ENCODE measurements at places on chromosomes 1 and 21.
A peak's percentile ranks its signal among the peaks of the same experiment; 100 is the strongest.

DNA sequence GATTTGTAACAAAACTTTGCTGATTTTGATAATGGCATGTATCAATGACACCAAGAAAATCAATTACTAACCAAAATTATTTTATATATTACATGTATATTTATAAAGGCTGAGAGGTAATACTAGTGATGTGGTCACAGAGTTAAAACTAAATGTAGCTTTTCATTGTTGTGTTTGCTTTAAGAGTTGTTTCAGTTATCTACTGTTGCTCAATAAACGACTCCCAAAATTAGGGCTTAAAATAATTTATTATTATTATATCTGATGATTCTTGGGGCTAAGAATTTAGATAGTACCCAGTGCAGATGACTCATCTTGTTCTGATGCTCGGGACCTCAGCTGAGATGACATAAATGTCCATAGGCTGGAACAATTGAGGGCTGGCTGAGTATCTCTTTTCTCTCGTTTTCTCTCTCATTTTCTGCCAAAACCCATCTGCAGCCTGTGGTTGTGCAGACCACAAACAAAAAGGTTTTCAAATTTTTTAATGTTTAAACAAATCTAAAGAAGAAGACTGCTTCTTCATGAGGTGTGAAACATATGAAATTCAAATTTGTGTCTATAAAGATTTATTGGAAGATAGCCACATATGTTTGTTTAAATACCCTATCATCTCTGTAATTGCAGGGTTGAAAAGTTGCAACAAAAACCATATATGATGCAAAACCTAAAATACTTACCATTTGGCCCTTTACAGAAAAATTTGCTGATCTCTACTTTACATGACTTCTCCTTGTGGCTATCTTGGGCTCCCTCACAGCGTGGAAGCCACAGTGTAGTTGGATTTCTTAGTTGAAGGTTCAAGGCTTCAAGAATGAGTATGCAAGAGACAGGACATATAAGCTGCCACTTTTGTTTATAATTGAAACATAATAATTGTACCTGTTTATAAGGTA, 14.8 kb upstream of the PTPRC start:
- no peak for DNase-seq

- no peak for DNase-seq
Measured at GRCh38 chr1:10713614-10714013, 82.8 kb downstream of the CASZ1 start.

- no peak for DNase-seq
Measured at GRCh38 chr21:38249256-38249655, 7.5 kb upstream of the KCNJ15 start.

DNA sequence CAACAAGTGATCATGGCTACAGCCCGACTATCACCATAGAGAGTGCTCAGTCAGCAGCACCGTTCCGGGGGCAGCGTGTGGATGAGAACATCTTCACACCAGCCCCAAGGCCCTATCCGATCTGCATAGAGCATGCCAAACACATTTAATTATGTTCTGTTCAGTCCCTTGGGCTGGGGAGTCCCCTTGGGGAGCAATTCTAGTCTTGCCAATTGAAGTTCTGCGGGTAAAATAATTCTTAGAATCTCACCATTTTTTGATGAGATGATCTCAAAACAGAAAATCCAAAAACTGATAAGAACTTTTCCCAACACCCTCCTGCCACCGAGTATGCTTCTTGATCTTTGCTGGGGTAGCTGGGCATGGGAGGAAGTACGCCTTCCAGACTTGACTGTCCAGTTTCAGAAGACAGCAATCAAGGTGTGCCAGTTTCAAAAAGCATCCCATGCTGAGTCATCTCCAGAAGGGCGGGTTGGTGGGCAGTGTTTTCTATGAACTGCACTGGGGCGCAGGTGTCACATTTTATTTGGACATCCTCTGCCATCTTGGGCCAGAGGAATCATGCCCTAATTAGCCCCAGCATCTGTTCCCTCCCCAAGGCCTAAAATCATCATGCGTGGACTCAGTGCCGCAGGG, 20.8 kb upstream of the PTPRF start:
- DNase-seq, result no peak

GRCh38 chr1:90902672-90903071, 119.2 kb downstream of the ZNF644 start:
- DNase-seq, result no peak

DNA sequence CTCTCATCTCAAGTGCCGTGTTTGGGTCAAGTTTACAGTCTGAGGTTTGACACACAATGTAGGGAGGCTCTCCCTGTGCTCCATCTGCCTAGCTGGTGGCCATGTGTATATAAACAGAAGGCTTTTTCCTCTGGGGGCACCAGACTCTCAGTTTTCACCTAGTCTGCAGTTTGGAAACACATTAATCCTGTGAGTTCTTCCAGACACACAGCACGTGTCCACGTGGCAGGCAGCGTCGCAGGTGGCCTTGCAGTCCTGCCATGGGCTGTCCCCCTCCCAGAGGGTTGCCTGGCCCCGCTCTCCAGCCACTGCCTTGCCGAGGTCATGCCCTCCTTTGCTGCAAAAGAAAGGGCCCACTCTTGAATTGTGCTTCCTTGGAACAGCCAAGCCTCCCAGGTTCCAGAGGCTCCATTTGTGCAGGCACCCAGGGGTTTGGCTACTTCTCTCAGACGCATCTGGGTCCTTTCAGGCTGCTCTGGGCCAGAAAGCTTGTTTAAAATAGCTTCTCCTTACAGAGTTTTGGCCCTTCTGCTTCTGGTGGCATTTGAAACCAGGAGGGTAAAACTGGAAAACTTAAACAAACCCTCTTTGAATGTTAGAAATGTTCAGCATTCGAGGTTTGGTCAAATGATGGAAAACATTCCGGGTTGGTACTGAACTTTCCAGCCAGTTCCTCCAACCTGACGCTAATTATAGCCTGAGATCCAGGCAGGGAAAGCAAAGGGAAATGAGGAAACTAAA, 4.4 kb upstream of the RUNX1 start:
- DNase-seq, result no peak

DNA sequence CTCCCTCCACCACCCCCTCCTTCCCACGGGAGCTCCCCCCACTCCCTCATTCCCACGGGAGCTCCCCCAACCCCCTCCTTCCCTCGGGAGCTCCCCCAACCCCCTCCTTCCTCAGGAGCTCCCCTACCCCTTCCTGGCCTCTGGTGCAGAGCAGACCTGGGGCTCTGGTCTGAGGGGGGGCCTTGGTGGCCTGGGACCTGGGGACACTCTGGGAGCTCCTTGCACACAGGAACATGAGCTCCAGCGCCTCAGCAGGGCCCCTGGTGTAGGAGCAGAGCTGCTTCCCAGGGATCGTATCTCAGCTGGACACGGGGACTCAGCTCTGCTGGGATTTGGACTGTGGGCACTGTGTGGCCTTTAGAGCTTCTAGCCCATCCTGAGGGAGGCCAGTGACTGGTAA, 19.7 kb upstream of the PRSS38 start:
- no peak for DNase-seq

DNA sequence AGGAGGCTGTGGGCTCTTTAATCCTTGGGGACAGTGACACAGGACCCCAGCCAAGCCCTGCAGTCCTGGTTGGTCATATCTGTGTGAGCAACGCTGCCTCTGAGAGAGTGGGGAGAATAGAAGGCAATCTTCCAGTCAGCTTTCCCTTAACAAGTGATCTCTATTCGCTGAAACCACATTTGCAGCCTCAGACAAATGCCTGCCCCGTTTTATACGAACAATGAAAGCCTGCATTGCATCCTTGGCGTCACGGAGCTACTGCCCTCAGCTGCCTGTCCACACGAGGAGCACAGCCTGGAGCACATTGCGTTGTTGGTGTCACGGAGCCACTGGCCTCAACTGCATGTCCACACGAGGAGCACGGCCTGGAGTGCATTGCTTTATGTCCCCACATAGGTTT, 150.2 kb upstream of the ARHGEF16 start:
- DNase-seq, result no peak

GRCh38 chr21:44423312-44423821, 31.9 kb upstream of the LRRC3 start:
- DNase-seq, result peak; percentile 2

GRCh38 chr1:233140974-233141373, 154.6 kb downstream of the PCNX2 start:
- no peak for DNase-seq

DNA sequence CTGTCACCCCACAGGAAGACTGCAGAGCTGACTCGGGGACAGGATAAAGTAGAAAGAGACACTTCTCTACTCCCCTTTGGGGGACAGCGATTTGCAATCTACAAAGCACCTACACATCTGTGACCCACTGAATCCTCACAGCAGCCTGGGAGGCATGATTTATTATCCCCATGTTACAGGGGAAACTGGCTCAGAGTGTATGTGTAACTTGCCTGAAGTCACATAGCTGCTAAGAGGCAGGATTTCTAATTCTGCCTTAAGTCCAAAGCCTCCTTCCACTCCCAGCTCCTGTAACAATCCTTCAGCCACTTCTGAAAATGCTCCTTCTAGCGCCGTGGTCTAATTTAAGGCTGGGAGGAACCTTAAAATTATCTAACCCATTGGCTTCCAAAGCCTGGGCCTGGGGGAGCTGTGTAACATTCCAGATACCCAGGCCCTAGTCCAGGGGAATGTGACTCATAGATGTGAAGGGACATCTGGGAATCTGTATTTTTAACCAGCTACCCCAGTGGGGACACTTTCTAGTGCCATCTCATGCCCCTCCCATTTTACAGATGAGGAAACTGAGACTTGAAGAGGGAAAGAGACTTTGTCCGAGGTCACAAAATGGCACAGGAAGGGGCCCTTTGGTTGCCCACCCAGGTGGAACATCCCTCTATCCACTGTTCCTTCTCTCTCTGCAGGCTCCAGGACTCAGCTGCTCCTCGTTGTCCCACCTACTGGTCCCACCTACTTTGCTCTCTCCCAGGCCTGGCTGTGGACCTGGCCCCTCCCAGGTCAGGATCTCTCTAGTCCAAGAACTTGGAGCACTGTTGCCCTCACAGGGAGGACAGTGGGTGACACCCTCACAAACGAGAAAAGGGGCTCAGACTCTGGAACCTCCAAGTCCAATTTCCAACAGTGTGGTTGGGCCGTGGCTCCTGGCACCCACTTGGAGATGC, 48.9 kb downstream of the AHDC1 start:
- no peak for DNase-seq

GRCh38 chr1:90370686-90371447, 346.2 kb downstream of the BARHL2 start:
- DNase-seq, result no peak

DNA sequence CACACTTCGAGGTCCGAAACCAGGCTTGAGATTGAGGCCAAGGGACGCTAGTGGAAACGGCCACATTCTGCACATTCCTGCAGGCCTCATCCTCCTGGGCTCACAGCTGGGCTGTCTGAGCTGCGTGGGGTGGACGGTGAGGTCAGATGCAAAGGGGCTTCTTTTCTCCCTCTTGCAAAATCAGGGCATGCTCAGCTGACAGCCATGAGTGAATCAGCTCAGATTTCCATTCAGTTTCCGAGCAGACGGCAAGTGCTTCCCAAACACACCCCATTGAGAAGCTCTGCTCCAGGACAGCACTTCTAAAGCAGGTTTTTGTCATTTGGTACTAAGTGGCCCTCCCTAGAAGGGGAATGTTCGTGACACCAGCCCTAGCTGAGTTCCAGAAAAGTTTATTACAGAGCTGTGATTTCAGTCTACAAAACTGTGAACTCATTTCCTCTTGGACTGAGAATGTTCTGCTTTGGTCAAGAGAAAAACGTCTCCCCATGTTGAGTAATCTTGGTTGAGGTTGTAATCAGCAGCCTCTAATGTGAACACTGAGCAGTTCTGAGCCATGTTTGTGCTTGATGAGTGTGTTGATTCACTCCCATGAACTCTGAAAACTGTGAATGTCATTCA, 10.0 kb downstream of the PDPN start:
- no peak for DNase-seq

DNA sequence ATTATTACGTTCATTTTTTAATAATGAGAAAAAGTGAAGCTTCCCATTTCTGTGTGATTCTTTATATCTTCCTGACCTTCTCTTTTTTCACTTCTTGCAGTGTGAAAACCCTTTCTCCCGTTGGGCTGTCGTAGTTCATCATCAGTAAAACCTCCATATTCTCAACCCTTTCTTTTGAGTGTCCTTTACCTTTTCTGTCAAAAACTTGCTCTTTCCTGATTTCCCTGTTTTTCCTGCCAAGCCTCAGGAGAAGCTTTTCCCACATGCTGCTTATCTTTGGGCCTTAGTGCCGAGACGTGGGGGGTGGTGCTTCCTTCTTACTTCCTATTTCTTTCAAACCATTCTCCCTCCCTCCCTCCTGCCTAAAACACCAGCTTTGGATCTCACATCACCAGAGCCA, 46.1 kb downstream of the UCK2 start:
- no peak for DNase-seq

DNA sequence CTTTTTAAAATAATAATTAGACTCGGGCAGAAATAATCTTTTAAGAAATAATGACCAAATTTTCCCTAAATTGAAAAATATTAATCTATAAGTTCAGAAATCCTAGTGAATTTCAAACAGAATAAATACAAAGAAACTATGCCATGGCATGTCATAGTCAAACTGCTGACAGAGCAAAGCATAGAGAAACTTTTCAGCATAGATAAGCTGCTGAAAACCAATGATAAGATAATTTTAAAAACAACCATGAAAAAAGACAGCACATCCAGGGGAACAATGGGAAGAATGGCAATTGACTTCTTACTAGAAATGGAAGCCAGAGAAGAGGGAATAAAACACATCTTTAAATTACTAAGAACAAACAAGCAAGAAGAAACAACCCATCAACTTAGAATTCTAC, 19.8 kb downstream of the CD1D start:
- DNase-seq, result no peak

Measured in CD4-positive, alpha-beta T cell treated with Interleukin-15 for 1 hour (primary cell).